ENCODE measurements at places on chromosomes 11 and 22. TPM values are rescaled to one million over a fixed set of nuclear protein-coding genes. Genes with fewer than 3 reads are reported as not detected.

Gene IFITM1
- total RNA-seq, result 1,398 TPM

Gene ACRV1
- not detected for total RNA-seq

Gene CCDC117
- 48.1 TPM for total RNA-seq

Gene FXYD2
- total RNA-seq, result 0.07 TPM

Gene SEC14L6
- 0.17 TPM for total RNA-seq

Gene OR2AG2
- 0.07 TPM for total RNA-seq
